ENCODE measurements at places on chromosomes 3 and 15.
A peak's percentile ranks its signal among the peaks of the same experiment; 100 is the strongest.

DNA sequence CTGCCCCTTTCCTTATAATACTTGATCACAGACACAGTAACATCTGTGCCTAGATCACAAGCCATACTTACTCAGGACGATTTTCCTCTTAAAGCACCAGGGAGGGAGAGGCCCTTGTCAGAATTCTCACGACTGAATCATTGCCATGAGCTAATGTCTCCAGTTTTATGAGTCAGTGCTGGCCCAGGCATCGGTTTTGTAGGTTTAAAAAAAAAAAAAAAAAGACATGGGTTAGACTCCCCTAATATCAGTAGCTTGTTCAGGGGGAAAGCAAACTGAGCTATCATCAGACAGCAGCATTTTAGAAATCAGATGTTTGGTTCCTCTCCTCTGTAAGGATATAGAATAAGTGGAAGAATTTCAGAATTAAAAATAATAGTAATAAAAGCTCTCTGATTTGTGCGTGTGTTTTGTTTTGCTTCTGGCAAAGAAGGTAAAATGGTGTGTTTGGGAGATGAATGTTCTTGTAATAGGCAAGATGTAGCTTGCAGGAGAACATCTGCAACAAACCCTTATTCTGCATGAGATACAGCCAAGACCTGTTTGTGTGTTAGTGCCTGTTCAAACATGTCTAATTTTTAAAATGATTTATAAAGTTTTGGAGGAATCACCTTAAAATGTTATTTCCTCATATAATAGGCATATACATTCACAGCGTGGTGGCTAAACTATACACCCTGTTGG lies 193.6 kb downstream of the TP63 start:
- peak; percentile 53 for DNase-seq

DNA sequence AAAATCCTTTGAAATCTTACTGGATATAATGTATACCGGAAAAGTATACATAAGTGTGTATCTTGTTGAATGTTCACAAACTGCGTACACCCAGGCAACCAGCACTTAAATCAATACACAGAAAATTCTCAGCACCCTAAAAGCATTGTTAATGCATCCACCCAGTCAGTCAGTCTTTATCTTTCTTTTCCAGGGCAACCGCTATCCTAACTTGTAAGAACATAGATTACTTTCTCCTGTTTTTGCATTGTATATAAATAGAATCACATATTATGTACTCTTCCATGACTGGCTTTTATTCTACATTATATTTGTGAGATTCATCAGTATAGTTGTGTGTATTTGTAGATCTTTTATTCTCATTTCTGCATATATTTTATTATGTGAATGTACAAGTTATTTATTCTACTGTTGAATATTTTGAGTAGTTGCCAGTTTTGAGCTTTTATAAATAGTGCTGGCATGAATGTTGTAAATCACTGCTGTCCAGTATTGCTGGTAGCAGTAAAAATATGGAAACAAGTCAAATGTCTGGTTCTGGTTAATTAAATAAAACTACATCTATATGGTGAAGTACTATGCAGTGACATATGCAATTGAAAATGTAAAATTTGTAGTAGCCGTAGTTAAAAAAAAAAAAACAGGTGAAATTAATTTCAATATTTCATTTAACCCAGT lies 62.1 kb downstream of the PDCD6IP start:
- no peak for DNase-seq

DNA sequence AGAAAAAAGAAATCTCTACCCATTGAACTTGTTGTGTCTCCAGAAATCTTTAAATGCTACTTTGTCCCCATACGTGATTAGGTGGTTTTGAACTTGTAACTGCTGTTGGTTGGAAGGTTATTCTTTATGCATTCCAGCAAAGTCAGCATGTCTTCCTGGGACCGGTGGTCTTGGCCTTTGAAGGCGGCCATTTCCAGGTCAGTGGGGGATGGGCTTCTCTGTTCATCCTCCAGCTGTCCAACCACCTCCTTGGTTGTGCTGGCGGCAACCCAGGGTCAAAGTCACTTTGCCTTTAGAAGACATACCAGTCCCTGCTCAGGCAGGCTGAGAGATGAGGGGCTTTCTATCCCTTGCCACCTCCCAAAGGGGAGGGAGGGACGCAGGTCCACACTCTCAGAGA lies 37.9 kb upstream of the ARL8B start:
- DNase-seq: no peak

GRCh38 chr3:183554377-183554776 lies 1.1 kb downstream of the KLHL6 start:
- DNase-seq: no peak

DNA sequence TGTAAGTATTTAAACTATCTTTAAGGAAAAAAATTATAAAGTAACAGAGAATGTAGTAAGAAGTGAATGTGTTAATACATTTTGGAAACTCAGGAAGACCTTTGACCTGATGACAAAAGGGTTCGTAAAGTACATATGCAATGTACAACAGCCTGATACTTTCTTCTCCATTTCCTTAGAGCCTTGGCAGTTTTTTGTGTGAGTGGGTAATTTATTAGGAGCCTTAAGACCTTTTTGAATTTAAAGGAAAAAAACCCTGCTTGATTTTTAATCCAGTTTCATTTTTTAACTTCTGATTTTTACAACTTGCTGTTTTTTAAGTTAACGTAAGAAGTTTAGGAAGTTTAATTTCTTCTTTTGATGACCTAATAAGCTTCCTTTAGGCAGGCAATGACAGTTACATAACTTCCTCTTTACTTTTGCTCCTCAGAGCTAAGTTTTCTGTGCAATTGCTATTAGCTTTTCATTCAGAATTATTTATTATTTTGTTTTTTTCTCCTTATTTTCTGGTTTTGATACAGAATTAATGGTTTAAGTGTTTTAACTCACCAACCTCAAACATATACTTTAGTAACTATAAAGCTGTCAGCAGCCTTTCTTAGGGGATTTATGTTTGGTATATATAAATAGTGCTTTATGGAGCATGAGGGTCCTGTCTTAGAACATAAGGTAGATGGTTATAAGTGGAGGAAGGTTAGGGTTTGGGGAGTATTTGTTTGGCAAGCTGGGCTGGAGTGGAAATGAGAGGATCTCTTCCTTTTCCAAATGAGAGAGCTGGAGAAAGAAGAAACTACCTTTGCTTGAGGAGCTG lies 35.2 kb downstream of the ARMC8 start:
- DNase-seq: no peak

- DNase-seq: no peak
These were observed 683.8 kb upstream of the NR2F2 start for GRCh38 chr15:95646484-95647273.

GRCh38 chr3:38111696-38112377 lies 25.1 kb downstream of the ACAA1 start:
- DNase-seq: no peak

GRCh38 chr3:54987719-54988118 lies 59.9 kb upstream of the LRTM1 start:
- DNase-seq: no peak

- DNase-seq: peak; percentile 10
These were observed 41.8 kb downstream of the IFT122 start for GRCh38 chr3:129481766-129482332.

GRCh38 chr15:31263751-31264558 lies 62.7 kb upstream of the KLF13 start:
- DNase-seq: peak; percentile 48

GRCh38 chr3:106945435-106945834 lies 431.8 kb upstream of the CCDC54 start:
- no peak for DNase-seq

DNA sequence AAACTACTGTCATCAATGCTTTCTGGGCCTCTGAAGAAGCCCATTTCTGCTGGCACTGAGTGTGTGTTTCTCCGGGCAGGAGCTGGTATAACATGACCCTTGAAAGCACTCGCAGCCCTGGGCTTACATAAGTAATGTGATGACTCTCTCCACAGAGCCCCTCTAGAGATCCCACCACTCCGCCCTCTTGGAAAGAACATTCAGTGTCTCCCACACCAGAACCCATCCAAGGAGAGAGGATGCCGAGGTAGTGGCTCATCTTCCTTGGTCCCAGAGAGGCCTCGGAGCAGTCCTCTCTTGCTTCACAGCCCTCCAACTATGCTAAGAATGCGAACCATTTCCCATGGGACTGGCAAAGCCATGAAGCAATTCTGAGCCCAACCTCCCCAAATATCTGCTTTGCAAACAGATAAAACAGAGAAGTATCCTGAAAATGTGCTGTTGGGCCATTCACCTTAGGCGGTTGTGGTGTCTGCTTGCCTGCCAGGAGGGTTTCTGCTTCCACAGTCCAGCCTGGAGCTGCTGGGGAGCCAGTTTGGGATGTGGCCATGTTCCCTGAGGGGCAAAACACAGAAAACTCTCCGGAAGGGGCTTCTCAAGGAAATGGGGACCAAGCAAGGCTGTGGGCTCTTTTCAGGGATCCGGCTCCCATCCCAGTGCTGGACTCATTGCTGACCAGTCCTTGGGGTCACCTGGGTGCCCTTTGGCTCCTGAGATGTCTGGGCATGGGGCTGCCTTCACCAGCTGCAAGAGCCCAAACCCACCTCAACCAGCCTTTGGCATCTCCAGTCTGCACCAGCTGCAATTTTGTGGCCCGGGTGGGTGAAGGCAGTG lies 47.3 kb downstream of the AMOTL2 start:
- no peak for DNase-seq

DNA sequence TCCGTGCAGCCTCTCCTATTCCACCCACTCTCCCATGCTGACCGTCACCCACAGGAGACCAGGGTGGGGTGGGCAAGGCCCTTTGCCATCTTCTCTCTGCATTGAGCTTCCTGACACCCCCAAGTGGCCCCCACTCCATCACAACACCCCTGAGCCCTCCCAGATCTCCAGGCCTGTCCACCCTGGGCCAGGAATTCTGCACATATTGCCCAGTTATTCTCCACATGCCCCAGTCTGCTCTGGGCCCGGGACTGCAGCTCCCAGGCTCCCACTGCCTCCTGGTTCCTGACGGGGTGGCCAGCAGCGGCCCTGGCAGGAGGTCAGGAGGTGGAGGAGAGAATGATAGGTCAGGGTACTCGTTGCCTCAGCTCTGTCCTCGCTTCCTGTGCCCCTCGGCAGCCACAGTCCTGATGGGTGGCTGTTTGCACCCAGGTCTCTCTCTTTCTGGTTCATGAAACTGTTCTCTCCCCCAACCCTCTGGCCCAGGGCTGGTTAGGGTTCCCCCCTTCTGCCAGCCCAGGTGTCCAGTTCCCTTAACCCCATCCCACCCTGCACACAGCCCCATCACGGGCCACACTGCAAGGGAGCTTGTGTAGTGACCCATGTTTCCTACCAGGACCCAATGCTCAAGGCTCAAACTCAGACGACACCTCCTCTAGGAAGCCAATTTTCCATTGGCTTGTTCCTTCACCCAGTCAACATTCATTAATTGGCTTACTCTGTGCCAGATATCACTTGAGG lies 47.3 kb downstream of the IQSEC1 start:
- DNase-seq: no peak

- no peak for DNase-seq
These were observed 8.7 kb downstream of the KBTBD13 start for GRCh38 chr15:65085207-65085753.

DNA sequence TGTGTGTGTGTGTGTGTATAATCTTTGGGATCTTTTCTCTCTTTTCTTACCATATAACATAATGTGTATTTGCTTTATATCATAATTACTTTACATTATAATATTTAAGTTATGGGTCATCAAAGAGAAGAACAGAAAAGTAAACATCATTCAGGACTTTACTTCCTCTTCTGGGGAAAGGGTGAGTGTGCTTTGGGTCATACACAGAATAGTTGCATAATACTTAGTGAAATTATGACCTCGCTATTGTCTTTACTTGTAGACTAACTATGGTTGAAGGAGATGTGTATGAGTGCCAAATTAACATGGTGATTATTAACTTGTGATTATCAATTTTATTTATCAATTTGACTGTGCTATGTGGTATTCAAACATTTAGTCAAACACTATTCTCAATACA lies 1086.9 kb downstream of the DIPK2A start:
- no peak for DNase-seq

GRCh38 chr15:100384108-100384410 lies 42.3 kb upstream of the ADAMTS17 start:
- DNase-seq: no peak

DNA sequence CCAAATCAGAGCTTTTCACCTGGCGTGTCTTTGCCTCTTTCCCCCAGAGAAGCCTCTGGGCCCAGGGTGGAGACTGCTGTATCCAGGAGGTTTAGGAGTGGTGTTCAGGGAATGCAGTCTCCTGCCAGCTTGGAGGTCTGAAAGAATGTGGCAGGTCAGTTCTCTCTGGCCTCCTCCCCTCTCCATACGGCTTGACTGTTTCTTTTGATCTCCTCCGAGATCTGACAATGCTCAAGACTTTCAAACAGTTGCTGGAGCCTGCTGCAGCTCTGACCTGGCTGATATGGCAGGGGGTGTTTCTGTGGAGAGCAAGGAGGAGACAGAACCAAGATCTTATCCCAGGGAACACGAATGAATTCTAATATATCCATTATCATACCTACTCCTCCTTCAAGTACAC lies 24.7 kb upstream of the TM4SF4 start:
- no peak for DNase-seq

GRCh38 chr15:60649845-60650548 lies 171.1 kb upstream of the ICE2 start:
- DNase-seq: no peak

DNA sequence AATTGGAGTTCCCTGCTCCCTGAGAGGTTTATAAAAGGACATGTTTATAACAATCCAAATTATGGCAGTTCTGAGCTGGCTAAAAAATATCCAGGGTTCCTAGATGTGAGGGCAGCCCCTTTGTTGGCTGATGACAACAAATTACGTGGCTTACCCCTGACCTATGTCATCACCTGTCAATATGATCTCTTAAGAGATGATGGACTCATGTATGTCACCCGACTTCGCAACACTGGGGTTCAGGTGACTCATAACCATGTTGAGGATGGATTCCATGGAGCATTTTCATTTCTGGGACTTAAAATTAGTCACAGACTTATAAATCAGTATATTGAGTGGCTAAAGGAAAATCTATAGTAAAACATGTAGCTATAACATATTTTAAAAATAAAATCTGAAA lies 13.9 kb downstream of the AADAC start:
- no peak for DNase-seq

DNA sequence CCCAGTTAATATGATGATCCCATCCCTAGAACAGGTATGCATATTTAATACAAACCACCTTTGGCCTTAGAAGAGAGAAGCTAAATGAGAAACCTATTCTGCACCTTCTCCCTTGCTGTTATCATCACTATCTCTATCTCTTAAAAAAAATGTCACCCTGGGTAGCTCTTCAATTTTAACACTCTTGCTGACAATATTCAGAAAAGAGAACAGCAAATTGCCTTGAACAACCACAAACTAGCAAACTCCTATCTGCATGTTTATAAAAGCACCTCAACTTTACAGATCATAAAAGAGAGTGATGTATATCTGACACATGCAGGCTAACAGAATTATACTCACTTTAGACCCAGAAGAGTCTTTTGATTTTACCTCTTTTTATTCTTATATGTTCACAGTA lies 7.4 kb downstream of the TOP2B start:
- DNase-seq: no peak

DNA sequence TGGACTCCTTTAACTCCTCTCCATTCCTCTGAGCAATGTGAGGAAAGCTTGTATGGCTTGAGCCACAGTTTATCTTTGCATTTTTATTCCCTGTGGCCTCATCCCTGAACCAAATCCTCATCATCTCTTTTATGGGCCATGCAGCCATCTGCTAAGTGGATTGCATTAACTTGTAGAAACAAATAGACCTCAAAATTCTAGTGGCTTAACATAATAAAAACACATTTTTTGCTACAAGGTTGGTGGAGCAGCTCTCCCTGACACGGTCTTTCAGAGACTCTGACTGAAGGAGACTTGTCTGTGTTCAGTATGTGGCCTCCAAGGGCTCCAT lies 135.3 kb downstream of the RPL22L1 start:
- DNase-seq: no peak

GRCh38 chr15:99951511-99951910 lies 218.3 kb upstream of the LYSMD4 start:
- DNase-seq: no peak

- DNase-seq: no peak
These were observed 69.6 kb downstream of the EEFSEC start for GRCh38 chr3:128222796-128223385.

Measured in prostate gland (tissue), 2 donors.